Activated T-cell treated with anti-CD3 and anti-CD28 coated beads for 24 hours (primary cell): ENCODE measurements at places on chromosomes 2 and 18.

DNA sequence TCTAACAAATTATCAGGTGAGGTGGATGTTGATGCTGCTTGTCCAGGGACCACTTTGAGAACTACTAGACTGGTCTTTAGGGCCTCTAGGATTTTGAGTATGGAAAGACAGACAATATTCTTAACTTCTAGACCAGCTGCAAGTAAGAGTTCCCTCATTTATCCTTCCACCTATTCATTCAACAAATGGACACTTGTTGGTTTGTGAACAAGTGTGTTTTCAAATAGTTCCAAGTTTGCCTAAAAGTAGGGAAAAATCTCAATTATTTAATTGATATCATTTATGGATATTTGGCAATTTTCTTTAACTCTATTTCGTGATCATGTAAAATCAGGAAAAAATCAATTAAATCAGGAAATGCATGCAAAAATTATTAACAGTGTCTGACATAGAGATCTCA is 245.4 kb downstream of the NCKAP5 start:
- no peak for DNase-seq

GRCh38 chr2:127225186-127225960 is 5.3 kb upstream of the CYP27C1 start:
- DNase-seq = no peak

DNA sequence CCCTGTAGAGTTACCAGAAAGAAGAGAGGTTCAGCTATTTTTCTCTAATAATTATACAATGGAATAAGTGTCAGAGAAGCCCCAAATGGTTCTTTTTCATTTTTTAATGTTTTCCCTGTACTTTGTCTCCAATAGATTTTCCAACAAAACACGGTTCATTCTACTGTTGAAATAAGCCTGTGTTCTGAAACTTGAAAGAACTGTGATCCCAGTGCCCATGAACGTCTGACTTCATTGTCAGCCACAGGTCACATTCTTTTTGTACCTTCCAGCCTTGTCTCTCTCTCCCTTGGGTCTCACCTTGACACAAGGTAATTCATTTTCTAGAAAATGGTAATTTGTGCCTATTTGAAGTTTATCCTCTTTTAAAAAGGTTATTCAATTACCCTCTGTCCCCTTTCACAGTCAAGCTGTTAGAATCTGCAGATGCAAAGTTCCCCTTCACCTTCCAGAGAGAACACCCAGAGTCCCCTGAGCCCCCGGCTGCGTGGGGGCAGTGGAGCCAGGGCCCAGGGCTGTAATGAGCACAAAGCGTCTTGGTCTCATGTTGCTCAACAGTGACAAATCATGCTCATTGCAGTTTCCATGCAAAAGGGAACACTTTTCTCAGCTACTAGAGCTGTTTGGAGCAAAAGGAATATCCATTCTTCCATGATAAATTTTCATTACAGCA is 115.2 kb downstream of the SPHKAP start:
- no peak for DNase-seq

GRCh38 chr2:121297217-121297830 is 12.3 kb upstream of the TFCP2L1 start:
- no peak for DNase-seq

DNA sequence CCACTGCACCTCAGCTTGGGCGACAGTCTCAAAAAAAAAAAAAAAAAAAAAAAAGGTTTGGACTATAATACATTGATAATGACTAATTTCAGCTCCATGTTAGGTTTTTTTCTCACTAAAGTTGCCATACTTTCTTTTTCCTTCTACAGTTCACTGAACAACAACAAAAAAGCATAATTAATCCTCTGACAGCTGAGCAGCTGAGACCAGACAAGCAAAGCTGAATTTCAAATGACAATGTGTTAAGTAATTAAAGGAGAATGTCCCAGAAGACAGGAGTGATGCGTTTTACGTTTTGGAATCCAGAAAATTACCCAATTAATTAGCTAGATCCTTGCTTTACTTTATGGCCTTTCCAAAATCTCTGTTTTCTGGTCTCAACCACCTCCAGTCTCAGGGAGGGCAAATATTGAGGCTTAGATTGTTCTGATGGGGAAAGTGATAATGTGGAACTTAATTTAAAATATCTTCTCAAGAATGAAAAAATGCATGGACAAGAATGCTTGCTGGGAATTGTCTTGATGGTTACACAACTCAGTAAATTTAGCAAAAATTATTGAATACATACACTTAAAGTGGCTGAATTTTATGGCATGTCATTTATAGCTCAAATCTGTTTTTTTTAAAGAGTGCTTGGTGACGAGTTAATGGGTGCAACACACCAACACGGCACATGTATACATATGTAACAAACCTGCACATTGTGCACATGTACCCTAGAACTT is 17.4 kb upstream of the RMDN2 start:
- DNase-seq = no peak
